ENCODE measurements at places on chromosomes 4 and X.

DNA sequence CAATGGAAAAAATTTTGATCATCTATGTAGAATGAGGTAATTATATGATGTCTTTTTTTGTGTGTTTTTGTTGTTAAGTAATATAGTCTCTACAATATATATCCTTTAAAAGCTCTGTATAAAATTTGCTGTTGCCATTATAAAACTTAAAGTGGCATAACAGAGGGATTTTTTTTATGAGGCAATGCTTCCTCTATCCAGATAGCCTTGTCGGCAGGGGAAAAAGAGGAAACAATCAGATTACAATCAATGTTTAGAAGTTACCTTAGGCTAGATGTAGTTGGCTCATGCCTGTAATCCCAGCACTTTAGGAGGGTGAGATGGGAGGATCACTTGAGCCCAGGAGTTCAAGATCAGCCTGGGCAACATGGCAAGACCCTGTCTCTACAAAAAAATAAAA is 86.8 kb downstream of the DIAPH2 start:
- DNase-seq, result no peak

DNA sequence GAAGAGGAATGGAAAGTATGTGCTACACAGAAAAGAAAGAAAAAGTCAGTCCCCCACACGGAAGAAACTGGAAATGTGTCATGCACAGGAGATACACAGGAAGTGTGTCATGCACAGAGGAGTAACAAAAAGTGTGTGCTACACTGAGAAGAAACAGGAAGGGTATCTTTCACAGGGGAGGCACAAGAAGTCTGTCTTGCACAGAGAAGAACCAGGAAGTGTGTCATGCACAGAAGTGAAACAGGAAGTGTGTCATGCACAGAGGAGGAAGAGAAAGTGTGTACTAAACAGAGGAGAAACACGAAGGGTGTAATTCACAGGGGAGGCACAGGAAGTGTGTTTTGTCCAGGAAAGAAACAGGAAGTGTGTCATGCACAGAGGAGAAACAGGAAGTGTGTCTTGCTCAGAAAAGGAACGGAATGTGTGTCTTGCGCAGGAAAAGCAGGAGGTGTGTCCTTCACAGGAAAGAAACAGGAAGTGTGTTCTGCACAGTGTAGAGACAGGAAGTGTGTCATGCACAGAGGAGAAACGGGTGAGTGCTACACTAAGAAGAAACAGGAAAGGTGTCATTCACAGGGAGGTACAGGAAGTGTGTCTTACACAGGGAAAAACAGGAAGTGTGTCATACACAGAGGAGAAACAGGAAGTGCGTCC is 527.2 kb upstream of the PRKX start:
- no peak for DNase-seq

DNA sequence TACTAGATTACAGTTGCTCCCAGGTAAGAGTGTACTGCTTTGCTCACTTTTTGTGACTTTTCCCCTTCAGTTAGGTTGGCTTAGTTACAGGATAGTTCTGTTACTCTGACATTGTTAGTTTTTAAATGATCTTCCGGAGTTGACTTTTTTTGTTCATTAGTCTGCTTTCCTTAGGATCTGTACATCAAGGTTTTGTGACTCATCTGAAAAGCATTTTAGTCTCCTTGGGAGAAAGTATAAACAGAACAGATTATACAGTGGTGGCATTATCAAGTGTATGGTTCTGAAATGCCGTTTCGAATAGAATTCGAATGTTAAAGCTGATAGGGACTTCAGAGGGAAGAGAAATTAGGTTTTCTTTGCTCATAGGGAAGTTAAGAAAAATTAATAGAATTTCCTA is 63.3 kb downstream of the USP9X start:
- DNase-seq, result peak; percentile 8

DNA sequence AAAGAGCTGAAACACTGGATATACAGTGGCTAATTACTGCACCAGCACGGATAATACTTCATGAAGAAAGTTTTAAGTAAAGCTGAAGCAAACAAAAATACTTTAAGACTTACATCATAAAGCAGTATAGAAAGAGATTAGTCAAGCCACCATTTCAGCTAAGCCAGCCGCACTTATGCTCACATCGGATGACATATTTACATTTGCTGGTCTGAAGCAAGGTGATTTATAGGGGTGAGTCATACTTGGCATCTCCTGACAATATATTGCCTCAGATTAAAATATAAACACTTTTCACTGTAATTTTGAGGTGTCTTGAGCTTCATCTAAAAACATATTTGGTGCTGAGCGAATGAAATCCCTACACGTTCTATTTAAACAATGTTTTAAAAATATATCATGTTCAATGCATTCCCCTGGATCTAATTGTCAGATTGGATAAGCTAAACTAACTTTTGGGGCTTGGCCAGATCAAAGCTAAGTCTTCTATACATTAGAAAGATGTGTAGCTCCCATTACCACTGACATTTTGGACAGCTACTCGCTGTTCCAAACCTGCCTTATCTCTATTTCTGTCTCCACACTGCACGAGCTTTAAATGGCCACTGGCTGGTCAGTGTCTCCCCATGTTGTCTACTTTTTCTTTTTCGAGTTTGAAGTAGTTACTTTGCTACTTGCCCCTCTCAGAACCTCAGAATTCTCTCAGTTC is 103.2 kb downstream of the VCX2 start:
- DNase-seq, result peak; percentile 75

DNA sequence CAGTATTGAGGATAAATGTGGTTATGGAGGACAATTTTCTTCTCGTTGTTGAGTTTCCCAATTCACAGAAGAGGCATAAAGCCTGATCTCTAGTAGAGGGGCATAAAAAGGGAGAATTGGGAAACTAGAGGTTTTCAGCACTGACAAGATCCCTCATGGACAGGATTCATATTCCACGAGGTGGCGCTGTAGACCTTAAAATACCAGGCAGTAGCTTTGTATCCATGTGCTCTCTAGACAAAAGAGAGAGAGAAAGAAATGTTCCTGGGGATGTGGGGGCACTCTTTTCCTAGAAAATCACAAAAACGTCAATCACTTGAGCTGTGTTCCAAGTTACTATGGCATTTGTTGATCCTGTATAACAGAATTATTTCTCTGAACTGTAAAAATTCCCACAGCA is 128.3 kb downstream of the MAGEE1 start:
- no peak for DNase-seq

DNA sequence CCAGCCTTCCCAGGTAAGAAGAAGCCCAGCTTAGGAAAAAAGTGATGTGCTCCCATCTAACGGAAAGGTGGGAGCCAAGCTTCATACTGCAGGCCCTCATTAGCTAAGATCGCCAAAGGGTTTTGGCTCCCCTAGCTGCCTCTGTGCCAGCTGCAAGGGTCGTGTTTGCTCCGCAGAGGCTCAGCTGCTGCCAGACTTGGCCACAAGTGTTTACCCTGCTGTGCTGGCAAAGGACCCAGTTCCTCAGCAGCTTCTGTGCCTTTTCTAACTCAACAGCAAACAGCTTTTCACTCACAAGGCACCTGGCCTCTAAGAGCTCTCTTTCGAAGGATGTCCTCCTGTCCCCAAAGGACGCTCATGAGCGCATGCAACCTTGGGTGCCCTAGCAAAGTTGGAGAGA is 12.2 kb upstream of the VMA21 start:
- DNase-seq, result no peak

DNA sequence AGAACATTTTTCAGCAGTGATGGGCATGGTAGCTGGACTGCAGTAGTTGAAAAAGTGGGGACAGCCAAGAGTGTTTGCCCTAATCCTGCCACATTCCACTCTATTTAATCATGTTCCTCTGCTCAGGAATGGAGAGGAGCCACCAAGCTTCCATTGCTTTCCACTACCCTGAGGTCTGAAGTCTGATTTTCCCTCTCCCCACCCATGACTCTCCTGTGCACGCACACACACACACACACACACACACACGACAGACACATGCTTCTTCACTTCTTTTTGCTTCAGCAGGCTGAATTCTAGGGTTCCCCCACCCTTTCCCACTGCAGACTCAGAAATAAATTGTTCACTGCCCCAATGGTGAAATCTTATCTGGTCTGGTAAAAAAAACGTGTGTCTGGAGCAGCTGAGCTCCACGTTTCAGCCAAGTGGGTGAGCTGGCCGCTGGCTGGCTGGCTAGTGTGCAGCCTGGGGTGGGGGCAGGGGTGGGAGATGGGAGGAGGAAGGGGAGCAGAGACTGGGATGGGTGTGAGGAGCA is 142.7 kb upstream of the NALF2 start:
- peak; percentile 4 for DNase-seq

DNA sequence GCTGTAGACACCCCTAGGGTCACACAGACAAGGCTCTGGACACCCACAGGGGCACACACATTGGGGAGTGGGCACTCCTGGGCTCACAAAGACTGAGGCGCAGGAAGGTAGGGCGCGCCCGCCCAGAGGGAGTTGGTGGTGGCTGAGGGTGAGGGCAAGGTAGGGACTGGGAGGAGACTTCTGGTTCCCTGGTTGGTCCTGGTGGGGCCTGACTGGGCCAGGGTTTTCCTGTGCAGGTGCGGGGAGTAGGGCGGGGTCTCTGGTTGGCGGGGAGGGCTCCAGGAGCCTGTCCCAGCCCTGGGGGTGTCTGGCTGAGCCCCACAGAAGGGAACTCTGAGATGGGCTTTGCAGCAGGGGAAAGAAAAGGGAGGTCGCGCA is 6.7 kb upstream of the WAS start:
- DNase-seq, result no peak

GRCh38 chr4:54378461-54378860 is 149.4 kb downstream of the PDGFRA start:
- no peak for DNase-seq

GRCh38 chr4:11628093-11628725 is 199.5 kb upstream of the HS3ST1 start:
- no peak for DNase-seq

DNA sequence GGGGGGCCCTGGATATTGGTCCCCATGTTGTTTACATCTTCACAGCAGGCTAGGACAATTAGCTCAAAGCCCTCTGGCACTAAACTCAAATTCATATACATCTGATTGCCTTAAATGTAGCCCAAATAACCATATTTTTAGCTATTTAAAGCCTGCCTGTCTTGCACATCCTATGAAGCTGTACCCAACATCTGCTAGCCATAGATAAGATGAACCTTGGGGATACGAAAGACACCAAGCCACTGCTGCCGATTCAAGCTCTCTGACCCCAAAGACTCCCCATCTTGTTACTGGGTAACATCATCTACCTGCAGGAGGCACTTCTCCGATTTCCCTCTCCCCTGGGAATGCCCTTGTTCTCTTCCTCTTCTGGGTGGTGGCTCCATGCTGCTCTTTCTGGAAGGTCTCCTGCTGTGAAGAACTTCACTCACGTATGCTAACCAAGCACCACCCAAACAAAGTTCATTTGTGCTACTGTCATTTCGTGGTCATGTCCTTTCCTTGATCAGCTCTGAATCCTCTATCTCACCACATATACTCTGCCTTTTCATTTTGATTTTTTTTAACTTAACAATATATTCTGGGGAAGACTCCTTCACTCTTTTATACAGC is 107.7 kb upstream of the ATXN3L start:
- DNase-seq, result no peak

- DNase-seq, result no peak
Measured at GRCh38 chr4:72895408-72895807, 174.1 kb downstream of the COX18 start.

DNA sequence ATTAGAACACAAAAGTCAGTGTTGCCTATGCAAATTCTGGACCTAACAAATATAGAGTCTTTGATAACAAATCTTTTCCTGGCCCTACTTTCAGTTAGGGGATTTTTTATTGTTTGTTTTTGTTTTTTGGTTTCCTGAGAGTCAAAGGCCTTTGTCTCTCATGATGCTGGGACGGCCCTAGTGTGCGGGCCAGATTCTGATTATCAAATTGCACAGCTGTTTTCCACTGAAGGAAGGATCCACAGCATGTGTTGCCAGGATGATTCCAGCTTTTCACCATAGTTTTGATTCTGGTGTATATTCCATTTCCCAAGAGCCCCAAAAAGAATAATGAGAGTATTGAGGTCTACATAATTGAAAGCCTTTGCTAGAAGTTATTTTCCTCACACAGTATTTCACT is 248.2 kb downstream of the CAMK2D start:
- DNase-seq, result no peak

DNA sequence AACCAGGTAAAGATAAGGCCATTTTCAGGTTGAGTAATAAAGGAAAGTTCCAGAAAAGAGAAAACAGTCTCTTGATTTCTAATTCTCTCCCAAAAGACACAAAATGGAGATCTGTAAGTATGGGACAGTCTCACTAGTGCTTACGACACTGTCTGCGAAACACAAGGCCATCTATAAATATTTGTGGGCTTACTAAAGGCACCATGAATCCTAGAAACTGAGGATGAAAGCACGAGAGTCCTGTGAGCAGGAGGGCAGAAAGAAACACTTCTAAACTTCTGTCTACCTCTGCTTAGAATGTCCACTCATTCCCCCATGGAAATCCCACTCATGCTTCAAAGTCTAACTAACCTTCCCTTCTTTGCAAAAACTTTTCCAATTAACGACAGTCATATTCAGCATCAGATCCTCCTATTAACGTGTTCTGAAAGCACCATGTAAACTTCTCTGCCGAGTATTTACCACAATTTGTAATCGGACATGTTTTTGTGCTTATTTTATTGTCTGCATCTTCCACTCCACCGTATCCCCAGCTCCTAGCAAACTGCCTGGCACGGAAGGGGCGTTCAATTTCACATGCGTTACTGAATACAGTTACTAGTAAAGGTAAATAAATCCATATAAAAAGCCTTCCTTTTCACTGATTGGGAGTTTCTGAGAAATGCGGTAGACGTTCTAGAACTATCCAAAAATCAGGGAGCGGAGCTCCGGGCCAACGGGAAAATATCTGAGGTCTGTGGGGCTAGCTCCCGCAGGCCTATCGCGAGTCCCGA is 665 bp downstream of the PSMD10 start:
- no peak for DNase-seq

GRCh38 chr4:143097751-143098150 is 87.0 kb upstream of the USP38 start:
- no peak for DNase-seq

GRCh38 chr4:76989391-76990061 is 40.0 kb downstream of the SEPTIN11 start:
- DNase-seq, result no peak

DNA sequence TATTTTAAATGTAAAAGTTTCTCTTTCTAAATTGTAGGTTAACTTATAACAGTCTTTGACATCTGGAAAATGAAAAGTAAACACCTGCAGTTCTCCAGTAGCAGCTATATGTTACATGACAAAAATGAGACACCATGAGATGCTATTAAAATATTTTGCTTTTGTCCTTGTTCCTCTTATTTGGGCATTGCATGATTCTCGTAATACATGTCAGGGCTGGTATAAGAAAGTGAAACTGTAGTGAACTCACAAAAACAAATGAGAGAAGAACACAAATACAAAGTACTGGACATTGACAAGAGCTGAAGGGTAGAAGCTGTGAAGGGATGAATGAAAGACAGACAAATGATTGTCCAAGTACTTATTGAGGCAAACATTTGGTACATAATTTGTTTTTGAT is 9.0 kb downstream of the GK2 start:
- no peak for DNase-seq

Measured in RWPE1 (cell line).